ENCODE measurements at places on chromosomes 7 and 10. TPM values are rescaled to one million over a fixed set of nuclear protein-coding genes. Genes with fewer than 3 reads are reported as not detected.

GRCh38 chr10:72800000-72800740 lies 93.4 kb upstream of the OIT3 start:
- peaks cover 25% of the 10 kb centered on the region for H3K4me1 ChIP-seq
- no peaks in the 10 kb centered on the region for H3K36me3 ChIP-seq
- peak; percentile 67 for DNase-seq
- H3K27me3 ChIP-seq: no peaks in the 10 kb centered on the region

DNA sequence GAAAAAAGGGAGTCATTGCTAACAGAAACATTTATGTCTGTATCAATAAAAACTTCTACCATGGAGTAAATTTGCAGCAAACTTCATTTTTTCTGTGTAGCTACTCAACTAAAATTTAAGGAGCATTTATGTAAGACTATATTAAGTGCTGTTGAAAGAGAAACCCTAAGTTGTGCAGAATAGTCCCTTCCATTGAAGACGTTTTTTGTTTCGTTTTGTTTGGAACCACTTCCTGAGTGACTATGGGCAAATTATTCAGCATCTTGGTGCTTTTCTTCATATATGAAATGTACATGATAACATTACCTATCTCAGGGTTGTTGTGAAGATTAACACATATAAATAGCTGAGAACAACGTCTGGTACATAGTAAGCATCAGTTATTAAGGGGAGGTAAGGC lies 24.3 kb downstream of the SEM1 start:
- no peak overlapping the region for H3K4me3 ChIP-seq
- no peaks in the 10 kb centered on the region for H3K27me3 ChIP-seq
- H3K27ac ChIP-seq: no peak overlapping the region

DNA sequence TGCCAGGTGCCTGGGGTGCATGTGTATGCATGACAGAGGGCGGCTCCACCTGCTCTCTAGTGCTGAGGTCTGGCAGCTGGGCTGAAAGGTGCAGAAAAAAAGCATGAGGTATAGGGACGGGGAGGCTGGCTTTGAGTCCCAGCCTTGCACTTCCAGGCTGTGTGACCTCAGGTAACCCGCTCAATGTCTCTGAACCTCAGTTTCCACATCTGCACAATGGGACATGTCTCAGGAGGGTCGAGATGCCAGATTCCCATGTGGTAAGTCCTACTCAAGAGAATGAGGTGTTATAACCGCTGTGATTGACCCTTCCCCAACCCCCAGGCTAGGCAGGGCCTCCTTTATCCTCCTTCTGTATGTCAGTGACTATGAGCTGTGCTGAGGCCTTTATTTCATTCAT lies 48.8 kb downstream of the ARHGAP22 start:
- peaks cover 5% of the 10 kb centered on the region for H3K27me3 ChIP-seq
- no peak overlapping the region for H3K27ac ChIP-seq
- H3K4me3 ChIP-seq: no peak overlapping the region
- no peaks in the 10 kb centered on the region for H3K4me1 ChIP-seq
- no peak for DNase-seq

Gene IL15RA
- total RNA-seq: 1.7 TPM

Gene CACNA2D1
- total RNA-seq: 49.1 TPM

GRCh38 chr7:52355053-52355452 lies 680.4 kb upstream of the POM121L12 start:
- no peak for DNase-seq
- H3K4me3 ChIP-seq: no peak overlapping the region
- no peaks in the 10 kb centered on the region for H3K36me3 ChIP-seq
- H3K27ac ChIP-seq: no peak overlapping the region
- no peaks in the 10 kb centered on the region for H3K4me1 ChIP-seq

DNA sequence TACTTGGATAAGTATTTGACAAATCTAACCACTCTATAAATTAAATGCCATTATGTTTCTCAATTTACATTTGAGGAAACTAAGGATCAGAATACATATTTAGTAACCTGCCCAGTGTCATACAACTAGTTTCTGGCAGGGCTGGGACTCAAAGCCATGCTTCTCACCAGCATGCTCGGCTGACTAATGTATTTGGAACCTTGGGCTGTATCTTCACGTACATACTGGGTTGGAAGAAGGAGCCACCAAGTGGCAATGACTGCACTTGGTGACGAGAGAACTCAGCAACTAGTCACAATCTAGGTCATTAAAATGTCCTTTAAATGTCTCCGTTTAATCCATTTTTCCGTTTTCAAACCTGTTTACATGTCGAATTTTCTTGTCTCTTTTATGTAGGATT lies 42.9 kb downstream of the CHRM2 start:
- H3K4me3 ChIP-seq: no peak overlapping the region
- H3K27ac ChIP-seq: no peak overlapping the region
- no peaks in the 10 kb centered on the region for H3K36me3 ChIP-seq
- H3K4me1 ChIP-seq: no peaks in the 10 kb centered on the region
- H3K27me3 ChIP-seq: no peaks in the 10 kb centered on the region
- peak; percentile 36 for DNase-seq

Gene PAPOLB
- 0.17 TPM for total RNA-seq

Gene SFTPD
- total RNA-seq: not detected

Gene SNCG
- not detected for total RNA-seq

GRCh38 chr10:22133749-22134624 lies 83.8 kb downstream of the EBLN1 start:
- H3K4me3 ChIP-seq: no peak overlapping the region
- no peaks in the 10 kb centered on the region for H3K4me1 ChIP-seq
- no peaks in the 10 kb centered on the region for H3K27me3 ChIP-seq
- H3K27ac ChIP-seq: no peak overlapping the region
- no peaks in the 10 kb centered on the region for H3K36me3 ChIP-seq

DNA sequence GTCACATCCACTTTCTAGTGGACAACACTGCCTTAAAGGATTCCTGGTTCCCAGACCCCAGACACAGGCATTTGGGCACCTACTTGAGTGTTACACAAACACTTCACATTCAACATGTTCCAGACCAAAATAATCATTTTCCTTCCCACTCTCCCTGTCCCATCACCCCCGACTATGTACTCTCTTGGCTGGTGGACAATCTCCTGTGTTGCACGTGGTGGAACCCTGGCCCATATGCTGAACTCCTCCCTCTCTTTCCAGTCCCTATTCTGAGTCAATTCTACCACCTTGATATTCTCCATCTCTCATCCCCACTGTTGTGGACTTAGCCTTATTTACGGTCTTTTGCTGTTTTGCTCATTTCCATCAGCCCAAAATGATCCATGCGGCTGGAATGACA lies 8.3 kb upstream of the SEPHS1 start:
- H3K4me1 ChIP-seq: no peaks in the 10 kb centered on the region
- H3K4me3 ChIP-seq: no peak overlapping the region
- DNase-seq: no peak
- no peaks in the 10 kb centered on the region for H3K36me3 ChIP-seq
- H3K27ac ChIP-seq: no peak overlapping the region

Gene ZNF485
- total RNA-seq: 5.1 TPM

DNA sequence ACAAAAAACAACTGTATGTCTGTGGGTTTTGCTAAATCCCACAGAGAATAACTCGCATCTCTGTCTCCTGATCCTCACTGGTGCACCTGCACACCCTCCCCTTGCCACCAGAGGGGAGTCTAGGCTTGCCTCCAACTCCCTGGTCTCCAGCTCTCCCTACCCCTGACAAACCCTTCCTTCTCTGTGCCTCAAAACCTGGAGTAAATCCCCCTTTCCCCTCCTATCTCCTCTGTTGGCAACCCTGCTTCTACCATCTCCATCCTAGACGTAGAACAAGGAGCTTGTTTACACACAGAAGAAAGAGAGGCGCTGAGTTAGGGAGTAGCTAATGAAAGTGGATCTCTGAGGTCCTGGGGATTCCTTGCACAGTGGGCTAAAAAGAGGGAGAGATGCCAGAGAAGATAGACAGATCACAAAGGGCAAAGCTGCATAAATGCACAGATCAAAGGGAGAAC lies 6.0 kb downstream of the MBLAC1 start:
- H3K36me3 ChIP-seq: no peaks in the 10 kb centered on the region
- no peaks in the 10 kb centered on the region for H3K27me3 ChIP-seq
- H3K4me3 ChIP-seq: no peak overlapping the region
- peaks cover 5% of the 10 kb centered on the region for H3K4me1 ChIP-seq
- peak; percentile 81 for DNase-seq

DNA sequence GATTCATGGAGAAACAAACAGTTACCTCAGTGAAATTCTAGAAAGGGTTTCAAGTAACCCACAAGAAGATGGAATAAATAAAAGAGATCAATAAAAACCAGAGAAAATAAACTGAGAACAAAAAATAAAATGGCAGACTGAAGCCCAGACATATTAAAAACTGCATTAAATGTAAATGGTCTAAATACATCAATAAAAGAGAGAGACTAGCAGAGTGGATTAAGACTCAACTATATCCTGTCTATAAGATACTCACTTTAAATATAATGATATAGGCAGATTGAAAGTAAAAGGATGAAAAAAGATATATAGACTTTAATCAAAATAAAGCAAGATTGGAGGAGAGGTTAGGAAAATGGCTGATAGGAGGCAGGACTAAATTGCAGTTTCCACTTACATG lies 18.8 kb upstream of the EBF3 start:
- no peak overlapping the region for H3K4me3 ChIP-seq
- H3K4me1 ChIP-seq: no peaks in the 10 kb centered on the region
- H3K27ac ChIP-seq: no peak overlapping the region
- DNase-seq: no peak
- peaks cover 8% of the 10 kb centered on the region for H3K27me3 ChIP-seq

Gene DEPP1
- total RNA-seq: 1.1 TPM

DNA sequence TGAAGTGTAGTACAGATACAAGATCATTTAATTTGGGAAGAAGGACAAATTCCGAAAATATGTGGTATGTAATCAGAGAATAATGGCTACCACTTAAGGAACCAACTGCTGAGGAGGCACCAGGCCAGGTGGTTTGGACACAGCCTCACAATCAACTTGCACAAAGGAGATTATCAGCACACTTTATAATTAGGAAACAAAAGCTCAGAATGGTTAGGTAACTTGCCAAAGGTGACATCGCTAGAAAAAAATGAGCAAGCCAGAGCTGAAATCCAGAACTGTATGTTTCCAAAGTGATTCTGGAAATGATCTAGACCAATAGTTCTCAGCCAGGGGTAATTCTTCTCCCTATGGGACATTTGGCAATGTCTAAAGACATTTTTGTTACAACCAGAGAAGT lies 36.6 kb downstream of the ERCC6 start:
- H3K27me3 ChIP-seq: no peaks in the 10 kb centered on the region
- DNase-seq: no peak
- no peaks in the 10 kb centered on the region for H3K4me1 ChIP-seq
- H3K36me3 ChIP-seq: no peaks in the 10 kb centered on the region

Gene CYP3A7
- total RNA-seq: not detected

- H3K27ac ChIP-seq: no peak overlapping the region
- no peaks in the 10 kb centered on the region for H3K36me3 ChIP-seq
- H3K4me3 ChIP-seq: no peak overlapping the region
These were observed 174.0 kb upstream of the KCTD7 start for GRCh38 chr7:66454600-66455225.

DNA sequence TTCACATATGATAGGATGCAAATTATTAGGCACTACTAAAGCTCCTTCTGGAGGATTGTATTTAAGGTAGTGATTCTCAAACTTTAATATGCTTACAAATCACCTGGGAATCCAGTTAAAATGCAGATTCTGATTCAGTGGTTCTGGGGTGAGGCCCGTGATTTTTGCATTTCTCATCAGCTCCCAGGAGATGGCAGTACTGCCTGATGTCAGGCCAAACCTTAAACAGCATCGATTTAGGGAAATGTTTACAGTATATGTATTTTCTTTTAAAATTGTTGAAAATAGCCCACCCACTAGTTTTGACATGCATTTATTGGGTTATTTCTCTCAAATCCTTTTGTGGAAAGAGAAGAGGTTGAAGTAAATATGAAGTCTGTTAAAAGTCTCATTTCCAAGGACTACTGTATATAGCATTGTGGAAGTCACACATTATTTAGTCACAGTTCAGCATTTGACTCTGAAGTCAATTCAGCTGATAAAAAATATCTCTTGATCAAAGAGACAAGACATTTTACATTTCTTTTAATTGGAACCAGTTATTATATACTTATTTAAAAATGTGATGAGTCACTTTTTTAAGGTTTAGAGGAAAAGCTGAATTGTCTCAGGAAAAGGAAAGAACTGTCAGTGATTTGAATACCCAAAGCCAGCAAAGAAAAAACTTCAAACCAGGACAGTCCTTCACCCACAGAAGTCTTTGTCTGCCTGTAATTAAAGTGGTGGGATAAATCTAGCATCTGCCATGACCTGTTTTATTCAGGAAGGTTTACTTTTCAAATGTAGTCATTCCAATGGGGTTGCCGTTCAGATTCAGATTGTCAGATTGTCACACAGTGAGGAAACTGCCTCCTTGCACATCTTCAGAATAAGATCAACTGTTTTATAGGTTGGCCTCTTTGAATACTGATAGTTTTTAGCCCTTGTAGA lies 21.1 kb upstream of the HBP1 start:
- H3K4me1 ChIP-seq: no peaks in the 10 kb centered on the region
- no peaks in the 10 kb centered on the region for H3K27me3 ChIP-seq
- H3K27ac ChIP-seq: no peak overlapping the region
- no peaks in the 10 kb centered on the region for H3K36me3 ChIP-seq
- H3K4me3 ChIP-seq: no peak overlapping the region

GRCh38 chr7:38245409-38245977 lies 27.9 kb downstream of the TARP start:
- no peaks in the 10 kb centered on the region for H3K27me3 ChIP-seq
- H3K36me3 ChIP-seq: no peaks in the 10 kb centered on the region
- no peaks in the 10 kb centered on the region for H3K4me1 ChIP-seq
- no peak for DNase-seq
- H3K27ac ChIP-seq: no peak overlapping the region
- H3K4me3 ChIP-seq: no peak overlapping the region

Gene GOLGA7B
- total RNA-seq: 0.63 TPM

DNA sequence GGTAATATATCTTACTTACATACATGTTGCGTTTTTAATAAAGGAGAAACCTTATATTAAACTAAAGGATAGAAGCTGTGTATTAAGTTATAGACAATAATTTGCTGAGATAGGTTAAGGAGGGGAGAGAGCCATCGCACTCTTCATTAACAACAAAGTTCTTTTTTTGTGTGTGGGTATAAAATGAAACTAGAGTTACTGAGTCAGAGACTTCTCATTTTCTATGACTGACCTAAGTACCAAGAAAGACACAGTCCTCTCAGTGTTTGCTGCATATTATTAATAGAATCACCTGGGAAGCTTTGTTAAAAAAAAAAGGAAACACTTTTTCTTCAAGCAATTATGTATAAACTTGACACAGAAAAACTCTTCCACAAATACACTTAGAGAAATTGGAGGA lies 31.4 kb downstream of the FEZF1 start:
- H3K4me1 ChIP-seq: no peaks in the 10 kb centered on the region
- no peaks in the 10 kb centered on the region for H3K36me3 ChIP-seq
- no peak for DNase-seq
- no peaks in the 10 kb centered on the region for H3K27me3 ChIP-seq

All from A673 (cell line).